ENCODE measurements at places on chromosomes 16 and 17. TPM values are rescaled to one million over a fixed set of nuclear protein-coding genes. Genes with fewer than 3 reads are reported as not detected.
A peak's percentile ranks its signal among the peaks of the same experiment; 100 is the strongest.

ZSWIM7 gene
- total RNA-seq = 20.3 TPM

HBA1 gene
- not detected for total RNA-seq

DNA sequence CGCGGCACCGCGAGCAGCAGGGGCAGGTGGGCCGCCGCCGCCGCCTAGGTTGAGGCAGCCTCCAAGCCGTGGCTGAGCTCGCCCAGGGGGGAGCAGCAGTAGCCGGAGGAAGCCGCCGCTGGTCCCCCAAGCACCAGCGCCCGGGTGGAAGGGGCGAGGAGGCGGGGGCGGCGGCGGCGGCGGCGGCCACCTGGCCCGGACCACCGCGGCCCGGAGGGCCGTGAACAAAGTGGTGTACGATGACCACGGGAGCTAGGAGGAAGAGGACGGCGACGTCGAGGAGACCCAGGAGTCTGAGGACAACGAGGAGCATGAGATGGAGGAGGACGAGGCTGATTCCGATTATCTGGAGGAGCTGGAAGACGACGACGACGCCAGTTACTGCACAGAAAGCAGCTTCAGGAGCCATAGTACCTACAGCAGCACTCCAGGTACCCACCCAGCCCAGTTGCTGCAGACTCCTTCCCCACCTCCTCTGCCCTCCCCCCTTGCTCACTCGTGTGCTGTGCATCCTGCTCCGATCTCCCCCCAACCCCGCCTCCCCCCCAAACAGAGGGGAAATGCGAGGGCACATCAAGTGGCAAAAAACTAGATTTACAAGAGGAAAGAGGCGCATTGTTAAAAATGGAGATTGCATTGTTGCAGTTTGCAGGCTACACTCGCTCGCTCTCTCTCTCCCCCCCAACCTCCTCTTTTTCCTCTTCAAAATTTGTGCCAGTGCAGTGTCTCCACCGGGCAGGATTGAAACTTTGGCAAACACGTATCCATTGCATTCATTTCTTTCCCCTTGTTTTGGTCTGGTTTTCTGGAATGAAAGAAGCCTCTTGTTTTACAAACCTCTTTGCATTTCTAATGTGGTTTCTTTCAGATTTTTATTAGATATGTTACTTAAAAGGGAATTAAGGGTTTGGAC, 41.8 kb upstream of the AMZ2 start:
- peak overlapping the region; percentile 81 for H3K4me3 ChIP-seq
- no peak for DNase-seq
- peaks cover 17% of the 10 kb centered on the region for H3K4me1 ChIP-seq
- H3K36me3 ChIP-seq = peaks cover 11% of the 10 kb centered on the region
- H3K27ac ChIP-seq = peak overlapping the region; percentile 65

GRCh38 chr16:25014500-25015147, 545 bp downstream of the ARHGAP17 start:
- no peaks in the 10 kb centered on the region for H3K27me3 ChIP-seq
- peak overlapping the region; percentile 94 for H3K4me3 ChIP-seq
- no peak for DNase-seq
- peaks cover 50% of the 10 kb centered on the region for H3K4me1 ChIP-seq

- H3K36me3 ChIP-seq = no peaks in the 10 kb centered on the region
- no peak overlapping the region for H3K27ac ChIP-seq
- no peaks in the 10 kb centered on the region for H3K27me3 ChIP-seq
- H3K4me3 ChIP-seq = no peak overlapping the region
- no peaks in the 10 kb centered on the region for H3K4me1 ChIP-seq
These were observed 610.7 kb downstream of the KCNJ2 start for GRCh38 chr17:70780031-70780430.

Data from osteocyte (in vitro differentiated cells).